Stimulated activated CD8-positive, alpha-beta memory T cell treated with anti-CD3 and anti-CD28 coated beads, Interleukin-4, amount 100 ng/mL, for 24 hours (primary cell): ENCODE measurements at places on chromosomes 16 and 17.

DNA sequence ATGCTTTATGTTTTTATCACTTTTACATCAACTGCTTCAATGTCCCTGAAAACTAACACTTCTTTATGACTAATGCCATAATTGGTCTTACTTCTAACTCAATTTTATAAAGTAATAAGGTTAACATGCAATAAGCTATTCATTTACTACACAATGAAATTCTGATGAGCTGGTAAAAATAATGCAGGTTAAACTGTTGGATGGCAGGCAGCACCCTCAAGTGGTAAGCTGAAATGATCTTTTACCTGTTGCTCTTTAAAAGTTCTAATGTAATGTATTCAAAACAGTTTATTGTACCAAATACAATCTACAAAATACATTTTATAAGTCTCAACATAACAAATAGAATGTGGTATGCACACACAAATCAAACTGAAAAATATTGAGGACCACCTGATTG, 1280.3 kb downstream of the CDH8 start:
- no peak for DNase-seq

DNA sequence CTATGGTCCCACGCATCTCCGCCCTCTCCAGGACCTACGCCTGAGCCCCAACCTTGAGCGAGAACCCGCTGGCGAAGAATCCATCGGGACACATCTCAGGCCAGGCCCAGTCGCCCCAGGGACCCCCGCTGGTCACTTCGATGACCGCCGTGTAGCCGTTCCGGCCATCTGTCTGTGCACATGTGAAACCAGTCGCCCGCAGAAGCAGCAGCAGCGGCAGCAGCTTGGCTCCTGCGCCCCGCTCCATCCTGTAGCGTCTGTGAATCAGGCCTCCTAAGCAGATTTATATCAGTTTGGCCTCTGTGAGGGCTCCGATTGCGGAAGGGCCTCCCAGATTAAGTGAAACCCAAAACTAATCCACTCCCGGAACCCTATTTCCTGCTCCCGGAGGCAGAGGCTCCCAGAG, at the start of gene VMO1:
TSS of gene VMO1 (minus strand) at position 259 of the 406 bp plus-strand sequence. CDS start at position 247, 12 bp downstream.
- DNase-seq = no peak

DNA sequence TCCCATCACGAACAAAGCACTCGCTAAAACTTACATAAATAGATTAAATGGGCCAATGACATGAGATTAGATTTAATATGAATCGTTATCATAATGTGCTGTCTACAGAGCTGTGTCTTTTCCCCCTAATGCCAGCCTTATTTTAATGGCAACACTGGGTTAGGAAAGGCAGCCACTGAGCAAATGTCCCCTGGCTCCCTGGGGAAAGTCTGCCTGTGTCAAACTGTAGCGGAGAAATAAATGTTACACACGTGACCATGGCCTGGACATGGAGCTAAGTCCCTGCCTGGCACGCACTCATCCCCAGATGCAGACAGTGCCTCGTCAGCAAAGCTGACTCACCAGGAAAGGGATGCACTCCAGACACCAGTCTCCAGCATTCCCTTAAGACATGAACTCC, 61.3 kb upstream of the SDK2 start:
- no peak for DNase-seq

GRCh38 chr16:82059983-82060421, 24.9 kb downstream of the HSD17B2 start:
- DNase-seq = no peak

DNA sequence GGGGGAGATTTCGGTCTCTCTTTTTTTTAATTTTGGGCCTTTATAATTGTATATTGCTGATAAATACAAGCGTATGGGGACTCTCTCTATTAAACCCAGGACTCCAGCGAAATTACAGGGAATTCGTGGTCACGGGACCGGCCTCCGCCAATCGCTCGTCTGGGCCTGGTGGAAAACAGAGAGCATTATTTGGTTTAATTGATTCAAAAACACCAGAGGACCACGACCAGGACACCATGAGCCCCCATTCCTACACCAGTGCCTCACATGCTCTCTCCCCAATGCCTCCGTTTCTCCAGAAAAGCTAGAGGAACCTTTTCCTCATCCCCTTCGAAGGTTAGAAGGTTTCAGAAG, at the start of gene HOXB2:
TSS of gene HOXB2 (minus strand) at position 88 of the 354 bp plus-strand sequence. CDS start 198 bp downstream, outside the sequence.
- no peak for DNase-seq

- DNase-seq = no peak
Measured at GRCh38 chr17:75614006-75614405, 19.2 kb upstream of the SMIM5 start.

- DNase-seq = no peak
Measured at GRCh38 chr16:12184419-12184917, 207.9 kb downstream of the SNX29 start.

DNA sequence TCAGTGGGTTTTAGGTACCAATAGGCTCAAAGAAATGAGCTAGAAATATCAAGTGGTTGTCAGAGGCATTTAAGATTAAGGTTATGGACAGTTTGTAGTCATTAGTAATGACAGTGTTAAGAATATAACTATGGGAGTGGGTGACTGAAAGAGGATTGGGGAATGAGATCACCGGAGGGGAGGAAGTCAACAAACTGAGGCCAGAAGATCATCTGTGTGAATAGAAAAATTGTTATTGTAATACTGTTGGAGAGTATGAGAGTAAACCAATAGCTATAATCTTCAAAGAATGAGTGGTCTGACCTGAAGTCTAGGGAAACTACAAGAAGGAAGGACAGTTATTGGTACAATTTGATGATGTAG, 197.1 kb downstream of the TANC2 start:
- no peak for DNase-seq

GRCh38 chr17:69581061-69581961, 166.8 kb downstream of the MAP2K6 start:
- no peak for DNase-seq

DNA sequence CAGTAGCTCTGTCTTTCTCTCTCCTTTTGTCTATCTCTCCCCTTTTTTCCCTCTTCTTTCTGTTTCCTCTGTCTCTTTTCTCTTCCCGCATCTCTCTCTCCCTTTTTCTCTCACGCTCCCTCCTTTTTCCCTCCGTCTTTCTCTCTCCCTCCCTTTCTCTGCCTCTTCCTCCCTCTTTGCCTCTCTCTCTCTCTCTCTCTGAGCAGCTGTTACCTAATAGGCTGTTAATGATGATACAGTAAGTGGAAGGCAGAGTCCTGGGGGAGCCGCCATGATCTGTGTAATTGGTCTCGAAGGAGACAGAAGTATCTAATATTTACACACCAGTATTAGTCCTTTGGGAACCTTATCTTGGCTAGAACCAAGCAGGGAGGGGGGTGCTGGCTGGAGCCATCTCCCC, 136.1 kb upstream of the CIBAR2 start:
- DNase-seq = no peak

GRCh38 chr16:21167929-21168602, 9.6 kb downstream of the LDAF1 start:
- no peak for DNase-seq

DNA sequence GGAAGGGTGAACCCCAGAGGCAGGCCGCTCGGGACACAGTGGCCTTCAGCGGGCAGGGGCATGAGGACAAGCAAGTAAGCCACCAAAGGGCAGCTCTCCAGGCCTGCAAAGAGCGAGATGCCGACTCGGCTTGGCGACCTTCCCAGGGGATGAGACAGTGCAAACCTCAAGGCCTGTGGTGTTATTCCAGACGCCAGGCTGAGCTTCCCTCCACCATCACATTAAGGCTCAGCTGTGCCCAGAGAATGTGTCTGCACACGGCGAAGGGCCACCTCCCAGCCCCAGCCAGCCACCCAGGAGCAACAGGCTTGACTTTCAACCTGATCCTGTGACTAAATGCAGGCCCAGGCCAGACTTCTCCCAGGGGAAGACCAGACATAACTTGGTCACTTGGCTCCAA, 251.4 kb downstream of the SOX9 start:
- DNase-seq = no peak

- no peak for DNase-seq
Measured at GRCh38 chr17:67922503-67922902, 73.8 kb downstream of the C17orf58 start.

- no peak for DNase-seq
Measured at GRCh38 chr17:32141258-32141657, 1.0 kb upstream of the RHOT1 start.

DNA sequence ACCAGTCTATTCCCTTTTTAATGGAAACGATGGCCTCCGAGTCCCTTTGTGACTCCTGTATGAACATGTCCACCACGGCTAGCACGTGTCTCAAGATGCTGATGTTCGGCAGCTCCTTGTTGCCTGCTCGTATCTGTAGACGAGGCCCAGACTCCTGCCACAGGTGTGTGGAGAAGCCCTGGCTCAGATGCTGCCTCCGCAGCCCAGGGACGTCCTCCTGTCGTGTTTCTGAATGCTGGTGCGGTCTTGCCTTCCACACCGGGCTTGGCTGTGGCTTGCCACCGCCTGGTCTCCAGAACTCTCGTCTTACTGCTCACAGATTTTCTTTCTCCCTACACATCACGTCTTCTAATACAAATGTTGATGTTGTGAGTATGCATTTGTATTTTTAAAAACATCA, 17.0 kb downstream of the FOXF1 start:
- DNase-seq = no peak

DNA sequence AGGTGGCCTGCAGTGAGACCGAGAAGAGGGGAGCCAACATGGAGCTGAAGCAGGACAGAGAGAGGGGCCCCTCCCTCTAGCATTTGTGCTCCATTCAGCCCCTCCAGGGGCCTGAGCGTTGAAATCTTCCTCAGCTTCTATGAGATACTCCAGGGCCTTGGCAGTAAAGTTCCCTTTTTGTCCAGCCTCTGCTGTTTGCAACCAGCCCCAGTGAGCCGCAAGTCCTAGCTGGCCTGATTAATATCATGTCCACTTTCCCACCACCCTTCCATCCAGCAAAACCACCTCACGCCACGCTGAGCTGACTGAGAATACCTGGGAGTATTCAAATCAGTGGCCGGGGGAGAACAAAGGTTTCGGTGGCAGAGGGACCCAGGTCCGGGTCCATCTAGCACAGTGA, 11.7 kb upstream of the RPH3AL start:
- DNase-seq = no peak

GRCh38 chr16:8519179-8519578, 71.1 kb downstream of the TMEM114 start:
- DNase-seq = no peak

DNA sequence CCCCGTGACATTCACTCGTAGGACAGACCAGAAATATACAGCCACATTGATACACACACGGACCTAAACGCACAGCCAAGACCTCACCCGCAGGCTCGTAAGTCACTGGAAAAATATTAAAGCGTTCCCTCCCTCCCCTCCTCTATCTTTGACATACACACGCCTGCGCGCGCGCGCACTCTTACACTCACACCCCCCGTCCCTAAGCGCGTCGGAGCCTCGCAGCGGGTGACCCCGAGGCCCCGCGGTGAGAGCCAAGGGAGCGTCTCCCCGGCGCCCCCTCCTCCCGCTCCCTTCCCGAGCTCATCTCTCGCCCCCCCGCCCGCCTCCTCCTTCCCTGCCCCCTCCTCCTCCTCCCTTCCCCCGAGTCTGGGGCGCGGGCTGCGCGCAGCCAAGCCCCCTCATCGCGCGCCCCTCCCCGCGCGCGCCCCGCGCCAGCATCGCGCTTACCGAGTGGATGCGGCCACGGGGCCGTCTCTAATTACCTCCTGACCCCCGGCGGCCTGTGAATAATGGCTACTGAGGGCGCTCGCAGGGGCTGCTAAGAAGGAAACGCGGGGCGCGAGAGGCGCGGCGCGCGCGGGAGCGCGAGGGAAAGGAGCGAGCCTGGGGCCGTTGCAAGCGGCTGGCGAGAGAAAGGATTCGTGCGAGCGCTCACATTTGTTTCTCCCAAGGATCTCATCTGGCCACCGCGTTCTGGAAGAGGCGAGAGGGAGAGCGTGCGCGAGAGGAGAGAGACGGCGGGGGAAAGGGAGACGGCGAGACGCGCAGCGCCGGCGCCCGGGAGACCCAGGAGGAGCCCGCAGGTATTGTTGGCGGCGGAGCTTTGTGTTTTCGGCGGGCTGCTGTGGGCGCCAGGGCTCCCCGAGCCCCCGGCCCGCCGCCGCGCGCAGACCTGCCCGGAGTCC, 42.4 kb downstream of the RAI1 start:
- DNase-seq = no peak

DNA sequence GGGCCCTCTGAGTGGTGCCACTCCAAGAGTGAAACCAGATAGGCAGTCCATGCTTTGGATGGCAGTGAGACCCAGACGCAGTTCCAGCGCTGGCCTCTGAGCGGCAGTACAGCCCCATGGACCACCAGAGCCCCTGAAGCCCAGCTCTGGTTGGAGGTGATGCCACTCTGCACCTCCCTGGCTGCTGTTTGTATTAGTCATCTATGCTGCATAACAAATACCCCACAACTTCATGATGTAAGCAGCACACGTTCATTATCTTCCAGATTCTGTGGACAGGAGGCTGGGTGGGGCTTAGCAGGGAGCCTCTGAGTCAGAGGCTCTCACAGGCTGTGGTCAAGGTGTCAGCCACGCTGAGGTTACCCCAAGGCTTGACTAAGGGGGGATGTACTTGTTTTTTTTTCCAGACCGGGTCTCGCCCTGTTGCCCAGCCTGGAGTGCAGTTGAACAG, 5.1 kb upstream of the NME4 start:
- DNase-seq = peak; percentile 84

GRCh38 chr16:16923479-16923878, 544.5 kb downstream of the NPIPA7 start:
- no peak for DNase-seq

- no peak for DNase-seq
Measured at GRCh38 chr17:371583-371982, 19.0 kb upstream of the RPH3AL start.

- no peak for DNase-seq
Measured at GRCh38 chr16:86322806-86323205, 187.5 kb upstream of the FOXF1 start.

- no peak for DNase-seq
Measured at GRCh38 chr17:79747508-79748294, 17.0 kb downstream of the ENPP7 start.

- DNase-seq = no peak
Measured at GRCh38 chr17:78239489-78239931, 8.1 kb downstream of the TMEM235 start.

GRCh38 chr16:65181071-65181561, 59.3 kb upstream of the CDH11 start:
- DNase-seq = no peak

DNA sequence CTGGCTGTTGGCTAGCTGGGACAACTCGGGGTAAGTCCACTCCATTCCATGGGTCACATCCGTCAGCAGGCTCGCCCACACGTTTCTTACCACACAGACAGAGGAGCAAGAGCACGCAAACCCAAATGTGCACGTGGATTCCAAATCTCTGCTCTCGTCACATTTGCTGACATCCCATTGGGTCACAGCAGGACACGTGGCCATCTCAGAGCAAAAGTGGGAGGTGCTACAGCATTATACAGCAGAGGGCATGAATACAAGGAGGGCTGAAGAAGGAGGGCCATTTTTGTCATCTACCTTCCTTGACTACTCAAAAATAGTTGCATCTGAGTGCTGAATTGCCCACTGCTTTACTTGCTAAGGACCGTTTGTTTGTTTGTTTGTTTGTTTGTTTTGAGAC, 84.7 kb downstream of the RBBP6 start:
- no peak for DNase-seq

- no peak for DNase-seq
Measured at GRCh38 chr17:75078284-75079022, 9.3 kb upstream of the SLC16A5 start.

DNA sequence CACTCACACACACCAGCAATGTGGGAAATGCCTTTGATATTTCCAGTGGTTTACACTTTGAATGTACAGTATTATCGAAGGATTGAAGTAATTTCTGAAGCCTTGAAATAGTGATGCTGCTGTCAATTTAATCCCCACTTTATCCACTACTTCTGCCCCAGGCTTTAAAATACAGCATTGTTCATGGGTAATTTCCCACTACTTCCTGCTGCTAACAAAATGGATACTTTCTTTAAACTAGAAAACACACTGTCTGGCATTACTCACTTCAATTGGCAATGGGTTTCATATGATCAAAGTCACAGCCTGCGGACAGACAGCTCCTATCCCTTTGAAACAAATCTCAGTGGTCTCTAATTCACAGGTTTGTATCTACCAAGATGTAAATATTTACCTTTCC, 292.2 kb downstream of the CDH11 start:
- DNase-seq = no peak
